ENCODE measurements at places on chromosomes 4 and X.
A peak's percentile ranks its signal among the peaks of the same experiment; 100 is the strongest.

- DNase-seq, result no peak
Observed at GRCh38 chr4:61211781-61212180, 11.7 kb downstream of the ADGRL3 start.

DNA sequence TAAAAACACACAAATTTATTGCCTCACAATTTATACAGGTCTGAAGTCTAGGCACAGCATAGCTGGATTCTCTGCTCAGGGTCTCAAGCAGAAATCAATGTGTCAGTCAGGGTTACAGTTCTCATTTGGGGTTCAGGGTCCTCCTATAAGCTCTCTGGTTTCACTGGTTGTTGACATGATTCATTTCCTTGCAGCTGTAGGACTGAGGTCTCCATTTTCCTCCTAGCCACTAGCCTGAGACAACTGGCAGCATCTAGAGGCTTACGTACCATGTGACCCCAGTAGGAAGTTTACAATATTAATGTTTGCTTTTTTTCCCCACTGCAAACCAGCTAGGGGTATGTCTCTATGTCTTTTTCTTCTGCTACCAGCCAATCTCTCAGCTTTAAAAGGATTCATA, 102.5 kb downstream of the CPEB2 start:
- no peak for DNase-seq

DNA sequence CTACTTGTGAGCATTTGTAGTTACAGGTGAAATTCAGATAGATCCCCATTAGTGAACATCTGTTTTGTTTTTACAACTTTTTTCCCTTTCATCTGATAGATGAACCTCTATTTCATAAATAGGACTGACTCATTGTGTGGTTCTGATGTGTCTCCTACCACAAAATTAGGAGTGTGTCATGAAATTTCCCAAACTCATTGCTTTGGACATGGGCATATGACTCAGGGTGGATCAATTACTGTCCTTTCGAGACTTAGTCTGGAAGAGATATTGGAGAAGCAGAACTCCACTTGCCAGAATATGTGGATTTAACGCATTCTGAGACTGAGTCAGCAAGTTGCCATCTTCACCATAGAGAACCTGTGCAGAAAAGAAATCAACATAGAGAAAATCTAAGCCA, 53.5 kb upstream of the PCDH10 start:
- no peak for DNase-seq

- DNase-seq, result no peak
Observed at GRCh38 chr4:25970226-25970675, 56.2 kb downstream of the SMIM20 start.

DNA sequence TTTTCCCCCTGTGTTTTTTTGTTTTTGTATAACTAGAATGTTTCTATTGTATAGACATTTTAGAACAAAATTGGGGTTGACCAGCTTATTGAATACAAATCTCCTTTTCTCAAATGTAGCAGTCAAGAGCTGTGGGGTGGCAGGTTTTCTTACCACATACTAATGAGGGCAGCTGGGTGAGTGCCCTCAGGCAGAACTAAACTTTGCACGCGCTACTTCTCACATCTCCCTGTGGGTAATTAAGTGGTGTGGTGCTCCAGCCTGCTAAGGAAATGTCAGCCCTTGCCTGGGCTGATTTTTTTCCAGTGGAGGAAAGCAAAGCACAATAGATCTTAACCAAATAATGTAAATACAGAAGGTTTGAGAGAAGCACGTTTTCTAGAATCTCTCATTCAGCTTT, 717.6 kb upstream of the TENM3 start:
- no peak for DNase-seq

DNA sequence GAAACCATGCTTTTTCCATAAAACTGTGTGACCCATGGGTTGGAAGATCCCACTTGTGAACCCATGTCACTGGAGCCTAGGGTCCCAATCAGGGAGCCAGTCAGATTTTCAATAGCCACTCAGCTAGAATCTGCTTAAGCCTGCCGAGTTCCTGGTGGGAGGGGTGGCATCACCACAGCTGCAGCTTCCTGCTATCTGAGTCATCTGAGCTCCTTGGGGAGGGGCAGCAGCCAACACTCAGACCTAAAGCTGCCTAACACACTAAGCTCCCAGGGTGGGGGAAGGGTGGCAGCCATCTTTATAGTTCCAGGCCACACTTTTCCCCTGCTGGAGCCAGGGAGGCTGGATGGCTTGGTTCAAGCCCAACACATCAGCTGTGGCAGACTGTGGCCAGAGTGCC, 350.1 kb downstream of the C4orf33 start:
- DNase-seq, result no peak

GRCh38 chr4:128775916-128776315, 33.6 kb upstream of the JADE1 start:
- no peak for DNase-seq

- DNase-seq, result no peak
Observed at GRCh38 chrX:35340465-35340864, 397.9 kb downstream of the FAM47B start.

DNA sequence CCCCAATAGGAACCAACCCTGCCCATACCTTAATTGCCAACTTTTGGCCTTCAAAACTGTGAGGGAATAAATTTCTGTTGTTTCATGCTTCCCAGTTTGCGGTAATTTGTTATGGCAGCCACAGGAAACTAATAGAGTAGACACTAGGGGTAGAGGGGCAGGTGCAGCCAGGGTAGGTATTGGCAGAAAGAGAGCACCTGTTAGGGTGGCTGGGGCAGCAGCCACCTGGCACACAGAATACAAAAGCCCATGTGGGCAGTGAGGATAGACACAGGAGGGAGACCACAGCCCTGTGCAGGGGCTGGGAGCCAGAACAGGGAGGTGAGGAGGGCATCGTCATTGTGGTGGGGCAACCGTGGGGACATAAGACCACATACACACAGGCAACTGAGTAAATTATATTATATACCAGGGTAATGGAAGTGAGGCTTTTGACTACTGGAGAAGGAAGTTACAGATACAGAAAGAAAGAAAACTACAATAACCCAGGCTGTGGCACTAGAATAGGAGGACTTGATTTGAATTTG, 28.2 kb downstream of the IRF2 start:
- DNase-seq, result peak; percentile 50

DNA sequence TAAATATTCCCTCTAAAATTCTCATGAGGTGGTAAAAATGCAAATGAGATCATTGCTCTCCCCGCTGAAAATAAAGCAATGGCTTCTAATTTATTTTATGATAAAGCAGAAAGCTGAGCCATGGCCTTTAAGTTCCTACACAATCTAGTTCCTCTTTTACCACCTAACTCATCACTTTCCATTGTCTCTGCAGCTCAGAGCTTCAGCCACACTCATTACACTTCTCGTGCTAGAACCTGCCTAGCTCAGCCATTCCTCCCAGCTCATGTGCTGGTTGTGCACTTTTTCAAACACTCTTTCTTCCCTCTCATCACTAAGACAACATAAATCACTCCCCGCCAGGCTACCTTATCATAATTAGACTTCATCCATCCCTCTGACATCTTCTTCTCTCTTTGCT, 1112.1 kb upstream of the PRKX start:
- DNase-seq, result peak; percentile 8

- peak; percentile 27 for DNase-seq
Observed at GRCh38 chr4:110137829-110138228, 60.6 kb downstream of the ELOVL6 start.

GRCh38 chr4:8205749-8206611, 6.9 kb downstream of the SH3TC1 start:
- DNase-seq, result peak; percentile 67

DNA sequence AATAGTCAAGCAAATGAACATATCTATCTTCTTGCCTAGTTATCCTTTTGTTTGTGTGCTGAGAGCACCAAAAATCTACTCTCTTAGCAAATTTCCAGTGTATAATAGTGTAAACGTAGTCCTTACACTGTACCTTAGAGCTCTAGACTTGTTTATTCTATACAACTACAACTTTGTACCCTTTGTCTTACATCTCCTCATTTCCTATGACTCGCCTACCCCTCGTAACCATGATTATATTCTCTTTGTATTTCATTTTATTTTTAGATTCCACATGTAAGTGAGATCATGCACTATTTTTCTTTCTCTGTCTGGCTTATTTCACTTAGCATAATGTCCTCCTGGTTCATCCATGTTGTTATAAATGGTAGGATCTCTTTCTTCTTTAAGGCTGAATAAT, 37.6 kb downstream of the MAGEB5 start:
- no peak for DNase-seq

GRCh38 chr4:169922632-169923276, 103.4 kb downstream of the MFAP3L start:
- DNase-seq, result no peak

GRCh38 chrX:7068939-7069367, 78.6 kb upstream of the STS start:
- DNase-seq, result peak; percentile 30

GRCh38 chrX:106615041-106615440, 3.3 kb downstream of the RADX start:
- no peak for DNase-seq

Measured in hematopoietic multipotent progenitor cell treated with erythropoietin and hydrocortisone succinate and interleukin-3 and kit ligand, for 4 days (in vitro differentiated cells).